ENCODE measurements at places on chromosomes 2 and 18.

DNA sequence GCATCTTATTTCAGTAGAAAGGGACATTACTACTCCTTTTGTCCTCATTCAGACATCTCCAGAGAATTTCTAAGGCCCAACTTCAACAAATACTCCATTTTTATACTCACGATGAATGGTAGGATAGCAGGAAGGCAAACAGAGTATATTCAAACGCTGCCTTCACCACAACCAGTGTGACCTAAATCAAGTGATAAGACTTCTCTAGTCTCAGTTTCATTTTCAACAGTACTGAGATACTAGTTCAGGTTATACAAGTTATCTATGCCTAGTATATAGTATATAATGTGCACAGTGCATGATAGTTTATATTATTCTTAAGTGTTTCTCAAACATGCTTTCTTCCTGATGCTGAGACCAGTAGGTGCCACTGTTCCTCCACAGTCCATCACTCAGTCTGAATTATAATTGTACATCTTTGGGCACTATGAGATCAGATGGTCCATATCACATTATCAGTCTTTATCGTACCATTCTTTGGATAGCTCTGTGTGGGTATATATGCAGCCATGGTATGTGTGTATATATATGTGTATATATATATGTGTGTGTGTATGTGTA lies 66.3 kb upstream of the RPE start:
- no peak for DNase-seq

- DNase-seq = no peak
Measured at GRCh38 chr2:115161771-115162493, 719.5 kb downstream of the DPP10 start.

- no peak for DNase-seq
Measured at GRCh38 chr2:45743531-45744396, 92.3 kb downstream of the PRKCE start.

- no peak for DNase-seq
Measured at GRCh38 chr2:37593024-37593423, 78.4 kb downstream of the CDC42EP3 start.

DNA sequence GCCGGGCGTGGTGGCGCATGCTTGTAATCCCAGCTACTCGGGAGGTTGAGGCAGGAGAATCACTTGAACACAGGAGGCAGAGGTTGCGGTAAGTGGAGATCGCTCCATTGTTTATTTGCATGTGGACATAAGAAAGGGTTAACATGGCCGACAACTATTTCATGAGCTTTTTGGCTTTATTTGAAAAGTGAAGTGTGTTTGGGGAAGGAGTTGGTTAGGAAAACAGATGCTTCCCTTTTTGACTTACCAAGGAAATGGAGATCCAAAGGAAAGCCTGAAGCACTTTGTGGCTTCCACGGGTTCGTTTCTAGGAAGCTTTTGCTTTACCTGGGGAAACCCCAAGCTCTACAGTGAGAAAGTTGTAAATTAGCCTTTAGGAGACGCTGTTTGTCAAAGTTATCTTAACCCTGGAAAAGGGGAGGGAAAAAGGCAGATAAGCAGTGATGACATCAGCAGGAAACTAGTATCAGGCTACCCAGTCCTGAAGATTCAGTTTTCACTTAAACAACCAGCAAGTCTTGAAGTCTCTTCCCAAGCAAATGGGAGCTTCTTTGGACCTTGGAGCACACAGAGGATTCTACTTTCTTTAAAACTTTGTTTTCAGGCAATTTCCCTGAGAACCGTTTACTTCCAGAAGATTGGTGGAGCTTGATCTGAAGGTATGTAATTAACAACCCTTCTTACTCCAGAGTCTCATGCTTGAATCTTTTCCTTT lies at the start of gene CASP10:
TSS of gene CASP10 (plus strand) at position 492 of the 715 bp plus-strand sequence. CDS start 2,637 bp downstream, outside the sequence.
- no peak for DNase-seq

GRCh38 chr2:7089284-7089683 lies 172.1 kb downstream of the RNF144A start:
- DNase-seq = no peak

DNA sequence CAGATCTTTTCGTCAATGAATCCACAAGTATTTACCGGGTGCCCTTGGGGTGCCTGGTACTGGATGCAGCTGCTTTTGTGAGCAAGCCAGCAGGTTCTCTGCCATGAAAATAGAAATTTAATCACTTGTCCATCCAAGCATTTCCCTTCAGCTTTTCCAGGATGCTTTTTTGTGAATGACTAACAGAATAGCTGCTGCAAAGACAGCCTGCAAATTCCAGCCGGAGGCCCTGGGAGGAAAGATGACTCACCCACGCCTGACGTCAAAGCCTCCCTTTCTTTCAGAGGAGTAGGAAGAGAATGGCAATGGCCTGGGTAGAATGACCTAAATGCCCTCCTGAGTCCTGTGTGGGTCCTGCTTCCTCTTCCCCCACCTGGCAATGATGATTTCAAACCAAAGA lies 111.9 kb downstream of the AP1S3 start:
- DNase-seq = no peak

DNA sequence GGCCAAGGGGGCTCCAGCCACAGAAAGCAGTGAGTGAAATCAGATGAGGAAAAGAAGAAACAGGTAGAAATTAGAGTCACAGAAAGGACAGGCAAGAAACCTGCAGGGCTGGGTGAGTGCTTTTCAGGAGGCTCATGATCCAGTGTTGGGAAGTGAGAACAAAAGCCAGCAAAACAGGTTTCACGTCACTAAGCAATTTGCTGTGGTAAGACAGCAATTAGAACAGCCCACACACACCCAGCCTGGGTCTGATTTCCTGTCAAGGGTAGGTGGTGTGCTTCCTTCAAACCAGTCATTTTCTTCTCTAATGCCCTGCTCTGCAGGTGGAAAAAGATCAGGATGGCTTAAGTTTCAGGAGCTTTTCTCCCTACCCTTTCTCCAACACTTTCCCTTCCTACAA lies 52.9 kb upstream of the XDH start:
- DNase-seq = no peak

DNA sequence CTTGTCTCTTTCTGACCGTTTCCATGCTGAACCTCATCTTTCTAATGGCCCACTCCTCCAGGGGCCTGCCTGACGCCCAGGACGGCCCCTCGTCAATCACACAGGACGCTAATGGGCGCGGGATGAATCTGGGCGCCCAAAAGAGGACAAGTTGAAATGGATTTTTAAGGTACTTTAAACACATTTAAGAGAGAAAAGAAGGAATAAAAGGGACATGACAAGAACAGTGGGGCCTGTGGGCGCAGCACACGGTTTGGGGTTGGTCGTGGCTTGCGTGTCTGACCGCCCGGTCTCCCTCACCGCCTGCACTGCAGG lies 607 bp upstream of the UBE2F start:
- no peak for DNase-seq

GRCh38 chr2:180472133-180472532 lies 465.0 kb upstream of the CWC22 start:
- DNase-seq = no peak

DNA sequence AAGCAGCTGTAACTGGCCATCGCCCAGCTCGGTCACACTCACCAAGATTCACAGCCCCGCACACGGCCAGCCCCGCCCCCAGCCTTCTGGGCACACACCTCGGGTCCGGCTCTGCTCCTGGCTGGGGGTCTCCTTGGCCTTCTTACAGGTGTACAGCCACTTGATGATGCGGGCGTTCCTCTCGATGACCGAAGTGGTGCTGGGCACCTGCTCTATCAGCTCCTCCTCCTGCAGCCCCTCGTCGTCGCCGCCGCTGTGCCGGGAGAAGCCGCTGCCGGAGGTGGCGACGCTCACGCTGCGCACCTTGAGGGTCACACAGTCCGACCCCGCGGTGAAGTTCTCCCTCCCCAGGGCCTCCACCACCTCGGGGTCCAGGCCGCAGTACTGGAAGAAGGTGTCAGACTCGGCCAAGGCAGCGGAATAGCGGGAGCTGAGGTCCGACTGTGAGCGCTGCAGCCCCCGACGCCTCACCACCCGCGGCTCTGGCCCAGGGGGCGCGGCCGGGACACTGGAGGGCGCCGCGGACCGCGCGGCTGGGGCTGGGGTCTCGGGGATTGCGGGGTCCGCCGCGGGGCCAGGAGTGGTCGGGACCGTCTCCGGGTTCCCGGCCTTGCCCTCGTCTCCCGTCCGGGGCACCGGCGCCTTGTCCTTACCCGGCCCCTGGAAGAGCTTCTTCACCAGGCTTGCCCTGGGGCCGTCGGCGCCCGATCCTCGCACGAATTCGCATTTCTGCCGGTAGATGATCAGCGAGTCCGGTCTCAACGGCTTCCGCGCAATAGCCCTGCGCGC lies 769 bp downstream of the FAM110C start:
- DNase-seq = no peak

GRCh38 chr2:179592167-179592936 lies 269.1 kb downstream of the ZNF385B start:
- DNase-seq = no peak

Measured in esophagus squamous epithelium (tissue), 5 donors.